ENCODE measurements at places on chromosomes 11 and 22.

DNA sequence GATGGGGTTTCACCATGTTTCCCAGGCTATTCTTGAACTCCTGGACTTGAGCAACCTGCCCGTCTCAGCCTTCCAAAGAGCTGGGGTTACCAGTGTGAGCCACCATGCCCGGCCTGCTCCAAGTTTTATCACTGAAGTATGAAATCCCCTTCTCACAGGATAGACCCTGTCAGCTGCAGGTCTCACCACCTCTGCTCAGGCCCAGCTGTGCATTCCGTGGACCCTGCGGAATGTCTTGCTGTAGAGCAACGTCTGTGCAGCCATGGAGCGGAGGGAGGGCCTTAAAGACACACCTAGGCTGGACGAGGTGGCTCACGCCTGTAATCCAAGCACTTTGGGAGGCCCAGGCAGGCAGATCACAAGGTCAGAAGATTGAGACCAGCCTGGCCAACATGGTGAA is 625.4 kb downstream of the BRD1 start:
- no peak for DNase-seq

DNA sequence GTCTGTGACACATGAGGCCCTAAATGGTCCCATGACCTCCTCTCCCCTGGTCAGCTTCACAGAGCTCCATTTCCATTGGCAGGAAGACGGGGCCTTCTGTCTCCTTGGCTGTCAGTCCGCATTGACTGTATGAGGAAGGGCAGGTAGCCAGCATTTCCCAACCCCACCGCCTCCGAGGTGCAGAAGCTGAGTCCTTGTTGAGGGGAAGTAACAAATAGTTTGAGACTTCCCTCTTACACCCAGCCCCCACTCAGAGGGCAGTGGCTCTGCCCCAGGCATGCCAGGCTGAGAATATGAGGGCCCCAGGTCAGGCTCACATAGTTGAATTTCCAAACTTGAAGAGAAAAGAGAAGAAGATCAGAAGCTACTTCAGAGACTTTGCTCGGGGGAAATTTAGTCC is 611.1 kb downstream of the BRD1 start:
- DNase-seq, result no peak

DNA sequence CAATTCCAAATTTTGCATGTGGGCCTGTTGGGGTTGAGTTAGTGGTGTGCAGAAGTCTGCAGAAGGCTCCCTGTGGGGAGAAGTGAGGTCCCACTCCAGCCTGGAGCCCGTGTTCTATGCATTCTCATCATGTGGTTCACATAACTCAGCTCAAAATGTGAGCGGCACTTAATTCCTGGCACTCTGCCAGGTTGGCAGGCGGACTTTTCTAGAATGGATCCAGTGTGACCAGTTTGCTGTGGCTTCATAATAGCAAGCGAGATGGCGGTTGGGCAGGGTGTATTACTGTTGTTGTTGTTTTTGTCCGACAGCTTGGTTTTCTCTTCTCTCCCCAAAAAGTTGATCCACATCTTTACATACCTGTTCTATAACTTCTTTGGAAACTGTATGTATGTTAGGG is 146.8 kb upstream of the TTC12 start:
- DNase-seq, result no peak

- DNase-seq, result no peak
These were observed 45.2 kb downstream of the CTSC start for GRCh38 chr11:88292171-88292843.

GRCh38 chr11:73199446-73199845 is 18.6 kb upstream of the P2RY2 start:
- DNase-seq, result no peak

DNA sequence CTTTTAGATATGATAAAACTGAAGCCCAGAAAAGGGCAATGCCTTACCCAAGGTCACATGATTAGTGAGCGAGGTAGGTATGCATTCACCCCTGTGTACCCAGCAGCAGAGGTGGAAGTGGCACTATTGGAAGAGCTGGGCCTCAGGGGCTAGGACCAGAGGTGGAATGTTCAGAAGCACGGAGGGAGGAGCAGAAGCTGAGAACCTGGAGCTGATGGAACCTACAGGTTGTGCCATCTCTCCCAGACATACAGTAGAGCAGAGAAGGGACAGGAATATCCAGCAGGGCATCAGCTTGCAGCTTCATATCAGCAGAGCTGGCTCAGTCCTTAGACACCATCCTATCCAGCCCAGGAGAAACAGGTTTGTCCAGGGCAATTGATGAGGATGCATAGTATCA is 14.6 kb upstream of the FCHSD2 start:
- DNase-seq, result no peak

All from CD4-positive, alpha-beta T cell treated with Interleukin-10 for 1 hour (primary cell).